Prostate gland (tissue), 2 donors: ENCODE measurements at places on chromosomes 5 and 9. TPM values are rescaled to one million over a fixed set of nuclear protein-coding genes. Genes with fewer than 3 reads are reported as not detected.

DNA sequence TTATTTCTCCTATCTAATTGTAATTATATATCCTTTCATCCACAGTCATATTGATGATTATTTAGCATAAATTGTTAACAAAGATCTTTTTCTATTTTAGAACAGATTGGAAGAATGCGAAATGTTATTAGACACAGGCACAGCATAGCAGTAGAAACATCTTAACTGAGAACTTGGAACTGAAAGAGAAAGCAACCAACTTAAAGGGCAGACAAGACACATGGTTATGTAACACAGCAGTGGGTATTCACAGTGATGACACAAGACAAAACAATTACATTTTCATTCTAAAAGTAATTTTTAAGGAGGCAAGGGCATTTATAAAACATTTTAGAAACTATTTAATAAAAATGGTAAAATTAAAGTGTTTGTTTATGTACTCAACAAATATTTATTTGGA, 57.7 kb upstream of the MEF2C start:
- no peak for DNase-seq

DNA sequence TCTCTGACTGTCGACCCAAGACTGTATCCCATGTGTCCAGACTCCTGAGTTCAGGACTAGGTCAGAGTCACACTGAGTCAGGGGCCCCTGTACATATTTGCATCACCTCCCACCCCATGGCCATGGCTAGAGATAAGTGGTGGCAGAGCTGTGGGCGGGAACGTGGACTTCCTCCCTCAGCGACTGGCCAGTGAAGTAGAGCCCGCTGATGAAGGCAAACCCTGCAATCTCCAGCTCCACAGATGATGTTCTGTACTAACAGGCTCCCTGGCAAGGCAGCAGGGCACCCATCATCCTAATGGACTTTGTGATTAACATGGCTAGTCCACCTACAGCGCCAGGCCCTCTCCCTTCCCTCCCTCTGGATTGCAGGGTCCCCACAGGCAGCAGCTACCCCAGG, 110.5 kb upstream of the LRRTM2 start:
- no peak for DNase-seq

DNA sequence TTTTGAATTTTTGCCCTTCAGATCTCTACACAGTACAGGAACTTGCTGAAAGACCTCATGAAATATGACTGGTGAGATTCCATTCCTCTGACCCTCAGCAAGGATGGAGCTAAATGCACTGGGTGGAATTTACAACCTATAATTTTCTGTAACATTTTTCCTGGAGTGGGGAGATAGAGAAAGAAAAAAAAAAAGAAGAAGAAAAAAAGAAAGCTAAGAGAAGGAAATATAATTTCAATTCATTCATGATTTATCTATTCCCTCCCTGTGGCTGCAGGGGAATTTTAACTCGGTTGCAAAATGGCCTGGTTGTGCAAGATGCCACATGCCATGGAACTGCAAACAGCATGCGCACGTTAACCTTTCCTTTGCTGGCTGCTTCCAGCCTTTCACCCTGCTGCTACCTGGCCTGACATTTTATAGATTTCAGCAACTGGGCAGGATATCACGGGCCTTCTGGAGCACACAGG, 155.4 kb downstream of the FSTL4 start:
- no peak for DNase-seq

GRCh38 chr9:20496328-20496727, 126.0 kb downstream of the MLLT3 start:
- DNase-seq = no peak

DNA sequence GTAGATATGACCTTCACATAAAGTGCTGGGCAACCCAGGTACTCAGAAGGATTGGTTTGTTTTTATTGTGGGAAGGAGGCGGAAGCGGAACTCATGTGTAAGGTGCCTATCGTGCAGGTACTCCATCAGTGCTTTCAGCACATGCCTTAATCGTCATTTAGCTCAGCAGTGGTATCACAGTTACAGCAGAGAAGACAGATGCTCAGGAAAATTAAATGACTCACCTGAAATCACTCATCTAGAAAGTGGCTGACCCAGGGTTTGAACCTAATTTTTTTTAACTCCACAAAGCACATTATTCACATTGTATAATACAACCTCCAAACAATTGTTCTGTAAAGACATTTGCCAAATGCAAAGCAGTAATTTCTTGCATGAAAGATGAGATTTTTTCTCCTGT, 2.2 kb downstream of the C5orf46 start:
- DNase-seq = no peak

GRCh38 chr5:61837788-61838187, 468.2 kb upstream of the KIF2A start:
- DNase-seq = no peak

- DNase-seq = no peak
Observed at GRCh38 chr9:76733096-76733495, 31.1 kb upstream of the PCA3 start.

DNA sequence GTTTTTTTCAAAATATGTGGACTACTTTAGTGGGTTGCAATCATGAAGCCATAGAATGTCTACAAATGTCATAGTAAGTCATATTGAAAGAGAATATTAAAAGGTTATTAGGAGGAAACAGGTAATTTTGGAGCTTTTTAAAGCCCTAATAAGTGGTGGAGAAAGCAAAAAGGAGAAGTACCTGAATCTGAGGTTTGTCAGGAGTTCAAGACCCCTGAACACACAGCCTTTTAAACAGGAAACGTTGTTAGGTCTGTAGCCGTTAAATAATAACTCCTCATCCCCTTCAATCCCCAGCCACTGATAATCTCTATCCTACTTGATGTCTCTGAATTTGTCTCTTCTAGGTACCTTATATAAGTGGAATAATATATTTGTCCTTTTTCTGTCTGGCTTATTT, 51.1 kb downstream of the SPEF2 start:
- DNase-seq = no peak

GRCh38 chr9:121331992-121332685, 37.9 kb downstream of the STOM start:
- no peak for DNase-seq

GRCh38 chr5:21121213-21121612, 1133.2 kb upstream of the CDH18 start:
- no peak for DNase-seq

DNA sequence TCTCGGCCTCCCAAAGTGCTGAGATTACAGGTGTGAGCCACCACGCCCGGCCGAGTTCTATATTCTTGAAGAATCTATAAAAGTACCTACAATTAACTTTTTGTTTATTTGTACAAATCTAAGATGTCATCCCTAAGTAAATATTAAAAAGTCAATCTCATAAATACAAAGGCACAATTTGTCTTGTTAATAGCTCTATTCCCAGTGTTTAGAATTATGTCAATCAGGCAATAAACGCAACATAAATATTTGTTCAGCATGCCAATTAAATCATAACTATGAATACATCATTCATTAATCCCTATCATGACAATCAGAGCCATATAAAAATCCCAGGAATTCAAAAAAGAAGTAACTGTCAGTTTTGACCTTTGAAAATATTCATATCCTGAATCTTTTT, 68.9 kb upstream of the CDH18 start:
- no peak for DNase-seq

GRCh38 chr5:115456056-115456455, 88.5 kb downstream of the FEM1C start:
- DNase-seq = no peak

GRCh38 chr5:171157276-171157675, 151.8 kb upstream of the TLX3 start:
- no peak for DNase-seq

- DNase-seq = no peak
Observed at GRCh38 chr9:136324501-136325300, 2.6 kb upstream of the GPSM1 start.

DNA sequence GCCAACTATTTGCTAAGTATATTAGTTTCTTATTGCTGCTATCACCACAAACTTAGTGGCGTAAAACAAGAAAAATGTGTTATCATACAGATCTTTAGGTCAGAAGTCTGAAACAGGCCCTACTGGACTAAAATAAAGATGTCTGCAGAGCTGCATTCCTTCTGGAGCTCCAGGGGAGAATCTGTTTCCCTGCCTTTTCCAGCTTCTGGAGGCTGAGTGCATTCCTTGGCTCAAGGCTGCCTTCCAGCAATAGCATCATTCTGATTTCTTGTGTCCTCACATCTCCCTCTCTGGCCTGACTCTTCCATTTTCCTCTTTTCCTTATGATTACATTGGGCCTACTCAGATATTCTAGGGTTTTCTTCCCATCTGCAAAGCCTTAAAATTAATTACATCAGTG, 15.9 kb downstream of the MAN2A1 start:
- DNase-seq = no peak

GRCh38 chr5:155953335-155953734, 373.6 kb upstream of the SGCD start:
- no peak for DNase-seq

DNA sequence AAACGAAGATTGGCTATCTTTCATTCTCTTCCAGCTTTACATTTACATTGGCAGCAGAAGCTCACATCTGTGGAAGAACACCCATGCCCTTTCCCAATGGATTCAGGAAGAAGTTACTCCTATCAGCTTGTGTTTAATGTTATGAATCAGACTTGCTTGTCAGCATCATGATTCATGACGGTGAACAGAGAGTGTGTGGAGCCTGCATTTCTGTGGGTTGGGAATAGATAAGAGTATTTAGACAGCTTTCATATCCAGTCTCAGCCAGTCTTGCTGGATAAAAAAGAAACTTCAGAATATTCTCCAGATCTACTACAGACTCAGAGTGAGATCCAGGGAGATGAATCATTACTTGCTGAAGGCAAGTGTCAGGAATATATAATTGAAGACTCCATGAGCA, 812.9 kb upstream of the ZNF608 start:
- no peak for DNase-seq

GRCh38 chr9:34121996-34122395, 4.5 kb downstream of the DCAF12 start:
- DNase-seq = no peak

DNA sequence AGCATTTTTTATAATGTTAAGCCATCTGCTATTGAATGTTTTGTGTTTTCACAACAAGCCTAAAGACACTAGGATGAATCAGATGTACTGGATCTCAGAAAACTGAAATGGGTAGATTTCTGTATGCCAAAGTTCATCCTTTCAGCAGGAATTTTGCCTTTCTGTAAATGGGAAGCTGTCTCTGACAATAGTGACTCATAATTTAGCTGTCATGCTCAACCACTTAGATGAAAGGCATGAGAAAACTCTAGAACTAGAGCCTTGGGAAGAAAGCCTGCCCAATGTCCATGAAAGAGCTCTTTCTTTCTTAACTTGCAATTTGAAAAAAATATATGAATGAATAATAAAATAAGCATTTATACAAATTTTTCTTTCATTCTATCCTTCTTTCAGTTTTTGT, 616.0 kb upstream of the EDIL3 start:
- no peak for DNase-seq

DNA sequence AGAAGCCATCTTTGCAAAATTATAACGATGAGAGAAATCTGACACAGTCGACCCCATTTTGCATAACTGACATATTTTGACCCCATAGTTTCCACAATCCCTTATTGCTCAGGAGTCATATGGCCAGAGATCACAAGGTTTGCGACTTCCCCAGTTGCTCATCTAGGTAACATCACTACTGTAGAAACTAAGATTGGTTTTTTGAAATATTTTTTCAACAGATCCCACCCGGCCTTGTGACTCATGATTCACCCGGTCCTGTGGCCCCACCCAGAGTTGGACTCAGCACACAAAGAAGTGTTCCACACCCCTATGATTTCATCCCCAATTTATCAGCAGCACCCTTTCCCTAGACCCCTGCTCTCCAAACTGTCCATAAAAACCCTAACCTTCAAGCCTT, 50.2 kb downstream of the TIMD4 start:
- DNase-seq = no peak

- DNase-seq = no peak
Observed at GRCh38 chr9:127493592-127494303, 42.4 kb downstream of the LRSAM1 start.

GRCh38 chr9:123945532-123945931, 15.6 kb upstream of the DENND1A start:
- no peak for DNase-seq

- DNase-seq = no peak
Observed at GRCh38 chr5:67299231-67299735, 102.7 kb upstream of the CD180 start.

DNA sequence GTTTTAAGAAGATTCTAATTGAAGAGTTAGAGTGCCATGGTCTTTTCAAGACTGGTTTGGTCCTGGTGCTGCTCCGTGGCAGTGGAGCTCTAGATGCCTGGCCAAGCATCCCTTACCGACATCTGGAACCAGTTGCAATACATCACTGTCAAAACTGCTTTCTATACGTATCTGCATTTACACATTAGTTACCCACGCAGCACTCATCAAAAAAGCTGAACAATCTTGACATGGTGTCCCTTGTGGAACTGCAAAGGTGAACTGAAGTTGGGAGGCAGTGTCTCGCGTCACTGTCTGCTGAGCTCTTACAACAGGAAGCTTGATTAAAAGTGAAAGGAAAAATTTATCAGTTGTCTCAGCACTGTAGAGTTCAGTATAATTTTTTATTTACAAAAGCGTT, 82.6 kb downstream of the PBX3 start:
- DNase-seq = no peak

GRCh38 chr9:137136881-137137607, 1.9 kb upstream of the GRIN1 start:
- DNase-seq = no peak

SPATA9 gene
- 2.3 TPM for total RNA-seq

ITGA1 gene
- total RNA-seq = 43.7 TPM

PCDHGB6 gene
- 5.2 TPM for total RNA-seq

SGTB gene
- 6.1 TPM for total RNA-seq

CYSRT1 gene
- total RNA-seq = 2.7 TPM

PMPCA gene
- 58.7 TPM for total RNA-seq

BHMT gene
- 3.1 TPM for total RNA-seq

UTP15 gene
- 31.9 TPM for total RNA-seq

FOXD4L3 gene
- total RNA-seq = not detected

IFNA13 gene
- total RNA-seq = not detected

SLC25A2 gene
- total RNA-seq = 4.4 TPM

FIBCD1 gene
- 13.2 TPM for total RNA-seq
